A549 treated with dexamethasone at 1 μM for 4 hours (cell line): ENCODE measurements at places on chromosomes 4 and X. TPM values are rescaled to one million over a fixed set of nuclear protein-coding genes. Genes with fewer than 3 reads are reported as not detected.

Gene KCNE5
- total RNA-seq, result 0.13 to 0.15 TPM (median 0.13 TPM) in 3 of 5 replicates, not detected in the others

Gene SETD7
- 38.3 to 52.4 TPM (median 44.3 TPM) in 5 replicates for total RNA-seq

Gene MUC7
- total RNA-seq, result not detected in 5 replicates

Gene GLRA3
- 0.03 to 0.05 TPM in 2 of 5 replicates, not detected in the others for total RNA-seq

Gene KCNIP4
- not detected in 5 replicates for total RNA-seq

Gene MAGEA11
- total RNA-seq, result not detected in 5 replicates
